ENCODE measurements at places on chromosomes 1 and 21.

DNA sequence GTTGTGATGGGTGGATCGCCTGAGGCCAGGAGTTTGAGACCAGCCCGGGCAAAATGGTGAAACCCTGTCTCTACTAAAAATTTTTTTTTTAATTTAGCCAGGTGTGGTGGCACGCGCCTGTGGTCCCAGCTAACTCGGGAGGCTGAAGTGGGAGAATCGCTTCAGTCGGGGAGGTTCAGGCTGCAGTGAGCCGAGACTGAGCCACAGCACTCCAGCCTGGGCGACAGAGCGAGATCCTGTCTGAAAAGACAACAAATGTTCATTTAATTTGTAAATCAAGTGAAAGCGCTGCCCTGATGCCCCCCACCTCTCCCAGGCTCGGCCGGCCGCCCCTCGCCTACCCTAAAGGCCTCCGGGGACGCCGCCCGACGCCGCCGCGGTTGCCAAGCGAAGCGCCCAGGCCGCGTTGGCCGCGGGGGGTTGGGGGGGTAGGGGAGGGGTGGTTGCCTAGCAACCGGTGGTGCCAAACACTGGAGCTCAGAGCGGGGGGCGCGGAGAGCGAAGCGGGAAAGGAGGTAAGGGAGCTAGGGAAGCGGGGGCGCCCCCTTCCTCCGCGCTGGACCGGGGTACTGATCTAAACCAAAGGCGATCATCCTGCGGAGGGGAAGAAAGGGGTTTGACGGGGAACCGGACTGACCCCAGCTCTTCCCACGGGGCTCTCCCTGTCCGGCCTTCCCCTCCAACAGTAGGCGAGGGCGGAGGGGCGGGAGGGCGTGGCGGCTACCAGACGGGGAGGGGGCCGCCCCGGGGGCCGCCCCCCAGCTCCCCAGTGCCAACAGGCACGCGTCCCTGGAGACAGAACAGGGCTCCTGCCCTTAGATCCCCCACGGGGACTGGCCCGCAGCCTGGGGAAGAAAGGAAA is at the start of gene TEKT2:
TEKT2 (plus strand) TSS at position 460 of the 862 bp plus-strand sequence. CDS start 828 bp downstream, outside the sequence.
- DNase-seq, result no peak

- DNase-seq, result no peak
Measured at GRCh38 chr1:211344152-211344618, 17.6 kb downstream of the TRAF5 start.

GRCh38 chr1:202967684-202968281 is 726 bp upstream of the CYB5R1 start:
- DNase-seq, result no peak

GRCh38 chr1:58785442-58786058 is 1.7 kb upstream of the JUN start:
- DNase-seq, result peak; percentile 97

GRCh38 chr1:200415789-200416593 is 6.2 kb upstream of the ZNF281 start:
- peak; percentile 64 for DNase-seq

DNA sequence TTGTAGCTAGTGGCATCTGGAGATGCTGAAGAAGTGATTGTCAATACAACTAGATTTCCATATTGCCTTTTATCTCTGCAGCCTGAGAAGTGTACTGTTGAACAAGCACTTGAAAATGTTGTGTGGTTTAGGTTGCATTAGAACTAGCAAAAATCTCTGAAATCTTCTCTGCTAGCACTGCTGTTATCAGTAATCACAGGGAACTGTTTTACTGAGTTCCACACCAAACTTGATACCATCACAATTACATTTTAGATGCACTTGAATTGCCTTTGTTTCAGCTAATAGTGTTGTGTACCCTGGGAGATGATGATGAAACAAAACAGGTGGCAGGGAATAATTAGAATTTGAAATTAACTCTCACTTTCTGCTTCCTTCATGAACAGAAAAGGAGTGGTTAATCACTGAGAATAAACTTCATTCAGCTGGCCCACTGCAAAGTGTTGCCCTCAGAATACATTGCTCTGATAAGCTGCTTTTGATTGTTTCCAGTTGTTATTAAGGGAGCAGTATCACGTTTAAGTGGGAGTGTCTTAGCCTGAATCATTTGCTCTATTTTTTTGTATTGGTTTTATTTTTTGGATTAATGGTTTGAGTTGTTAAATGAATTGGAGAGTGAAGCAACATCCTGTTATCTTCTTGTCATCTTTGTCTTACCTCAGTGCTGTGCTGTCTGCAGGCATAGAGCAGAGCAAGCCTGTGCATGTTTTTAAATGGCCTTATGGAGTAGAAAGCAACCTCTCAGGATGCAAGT is 13.0 kb downstream of the FAM20B start:
- peak; percentile 30 for DNase-seq

GRCh38 chr1:205438213-205439158 is 16.6 kb upstream of the LEMD1 start:
- peak; percentile 66 for DNase-seq

DNA sequence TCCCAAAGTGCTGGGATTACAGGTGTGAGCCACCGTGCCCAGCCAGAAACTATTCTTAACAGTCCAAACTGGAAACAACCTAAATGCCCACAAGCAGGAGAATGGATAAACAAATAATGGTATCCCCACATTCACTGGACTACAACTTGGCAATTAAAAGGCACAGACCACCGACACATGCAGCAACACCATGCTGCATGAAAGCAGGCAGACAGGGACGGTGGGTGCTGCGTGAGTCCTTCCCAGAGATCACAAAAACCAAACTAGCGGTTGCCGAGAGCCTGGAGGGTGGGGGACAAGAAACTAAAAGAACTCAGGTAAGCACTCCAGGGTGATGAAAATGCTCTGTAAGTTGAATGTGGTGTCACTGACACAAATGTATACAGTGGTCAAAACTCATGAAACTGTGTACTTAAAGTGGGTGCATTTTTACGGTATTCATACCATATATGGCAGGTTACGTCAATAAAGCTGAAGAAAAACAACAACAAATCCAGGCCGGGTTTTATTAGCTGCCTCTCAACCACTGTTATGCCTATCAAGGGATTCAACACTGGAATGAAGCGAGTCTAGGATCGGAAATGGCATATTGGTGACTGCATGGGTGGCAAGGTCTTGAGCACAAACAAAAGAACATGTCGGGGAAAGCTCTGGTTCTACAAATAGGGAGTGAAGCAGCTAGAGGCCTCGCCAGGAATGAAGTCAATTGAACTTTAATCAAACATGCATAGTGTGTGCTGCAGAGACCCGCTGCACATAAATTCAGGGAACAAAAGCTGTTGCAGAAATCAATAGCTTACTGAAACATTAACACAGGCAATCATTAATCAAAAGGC is 52.4 kb downstream of the SLC45A1 start:
- no peak for DNase-seq

DNA sequence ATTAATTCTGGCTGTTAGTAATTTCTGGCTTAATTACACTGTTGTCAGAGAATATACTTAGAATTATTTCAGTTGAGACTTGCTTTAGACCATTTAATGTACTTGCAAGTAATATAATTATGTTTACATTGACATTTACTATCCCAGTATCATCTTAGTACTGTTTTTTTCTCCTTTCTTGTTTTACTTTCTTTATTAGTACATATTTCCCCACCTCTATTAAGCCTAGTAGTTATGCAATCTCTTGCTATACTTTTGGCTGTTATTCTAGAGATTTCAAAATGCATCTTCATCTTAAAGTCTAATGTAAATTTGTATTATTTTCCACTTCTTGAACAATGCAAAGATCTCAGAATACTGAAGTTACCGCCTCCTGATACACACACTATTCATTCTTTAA is 24.4 kb downstream of the BRWD1 start:
- DNase-seq, result no peak

DNA sequence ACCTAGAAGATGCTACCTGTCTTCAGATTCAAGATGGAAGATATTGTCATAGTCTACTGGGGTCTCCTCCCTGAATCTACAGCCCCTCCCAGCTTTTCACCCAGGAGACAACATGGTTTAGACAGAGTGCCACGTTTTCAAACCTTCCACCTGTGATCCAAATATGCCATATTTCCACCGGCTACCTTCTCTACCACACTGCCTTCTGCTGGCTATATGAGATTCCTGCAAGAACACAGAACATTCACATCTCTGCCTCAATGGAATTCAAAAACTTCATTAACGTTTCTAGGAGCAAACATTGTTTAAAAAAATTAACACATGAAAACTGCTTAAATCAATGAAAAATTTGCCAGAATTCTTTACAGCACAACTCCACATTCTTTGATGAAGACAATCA is 12.9 kb upstream of the LELP1 start:
- no peak for DNase-seq

DNA sequence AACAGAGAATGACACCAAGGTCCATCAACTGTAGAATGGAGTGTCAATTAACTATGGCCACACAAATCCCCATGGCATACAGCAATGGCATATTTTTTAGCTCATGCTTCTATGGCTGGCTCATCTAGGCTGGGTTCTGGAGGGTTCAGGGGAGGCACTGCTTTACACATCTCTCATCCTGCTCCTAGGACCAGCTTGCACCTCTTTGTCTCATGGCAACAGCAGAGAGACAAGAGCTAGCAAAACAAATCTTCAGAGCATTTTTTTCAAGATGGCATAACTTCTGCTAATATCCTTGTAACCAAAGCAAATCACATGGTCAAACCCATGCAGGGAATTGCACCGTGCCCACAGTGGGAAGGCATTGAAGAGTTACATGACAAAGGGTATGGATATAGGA is 82.4 kb downstream of the KIF14 start:
- no peak for DNase-seq

GRCh38 chr1:227891955-227892488 is 55.7 kb downstream of the WNT9A start:
- DNase-seq, result no peak

DNA sequence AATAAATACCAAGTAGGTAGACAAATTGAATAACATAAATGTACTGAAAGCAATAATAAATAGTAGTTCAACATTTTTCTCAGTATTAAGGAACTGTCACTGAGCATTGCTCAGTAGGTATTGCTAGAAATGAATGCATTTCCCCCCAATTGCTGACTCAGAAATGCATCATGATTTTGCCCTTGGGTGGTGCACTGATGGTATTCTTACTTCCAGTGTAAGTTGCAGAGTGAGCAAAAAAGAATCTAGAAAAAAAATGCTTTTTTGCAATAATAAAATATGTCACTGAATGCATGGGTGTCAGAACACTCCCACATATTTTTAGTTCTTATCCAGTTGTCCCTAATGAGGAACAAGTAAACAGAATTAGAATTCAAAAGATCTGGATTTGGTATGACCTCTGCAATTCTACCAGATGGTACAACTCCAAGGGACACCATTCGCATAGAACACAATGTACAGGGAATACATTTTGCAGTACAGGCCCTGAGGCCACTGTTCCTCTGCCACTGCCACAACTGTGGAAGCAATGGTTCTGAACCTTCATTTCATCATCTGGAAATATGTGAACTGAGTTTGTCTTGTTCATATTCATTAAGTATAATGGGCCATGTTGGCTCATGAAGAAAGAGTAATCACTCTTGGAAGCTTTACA is 78.0 kb downstream of the ATP6V1G3 start:
- no peak for DNase-seq

GRCh38 chr1:181482521-181483284 is 614 bp upstream of the CACNA1E start:
- DNase-seq, result no peak

- no peak for DNase-seq
Measured at GRCh38 chr1:82486468-82486867, 685.7 kb downstream of the ADGRL2 start.

DNA sequence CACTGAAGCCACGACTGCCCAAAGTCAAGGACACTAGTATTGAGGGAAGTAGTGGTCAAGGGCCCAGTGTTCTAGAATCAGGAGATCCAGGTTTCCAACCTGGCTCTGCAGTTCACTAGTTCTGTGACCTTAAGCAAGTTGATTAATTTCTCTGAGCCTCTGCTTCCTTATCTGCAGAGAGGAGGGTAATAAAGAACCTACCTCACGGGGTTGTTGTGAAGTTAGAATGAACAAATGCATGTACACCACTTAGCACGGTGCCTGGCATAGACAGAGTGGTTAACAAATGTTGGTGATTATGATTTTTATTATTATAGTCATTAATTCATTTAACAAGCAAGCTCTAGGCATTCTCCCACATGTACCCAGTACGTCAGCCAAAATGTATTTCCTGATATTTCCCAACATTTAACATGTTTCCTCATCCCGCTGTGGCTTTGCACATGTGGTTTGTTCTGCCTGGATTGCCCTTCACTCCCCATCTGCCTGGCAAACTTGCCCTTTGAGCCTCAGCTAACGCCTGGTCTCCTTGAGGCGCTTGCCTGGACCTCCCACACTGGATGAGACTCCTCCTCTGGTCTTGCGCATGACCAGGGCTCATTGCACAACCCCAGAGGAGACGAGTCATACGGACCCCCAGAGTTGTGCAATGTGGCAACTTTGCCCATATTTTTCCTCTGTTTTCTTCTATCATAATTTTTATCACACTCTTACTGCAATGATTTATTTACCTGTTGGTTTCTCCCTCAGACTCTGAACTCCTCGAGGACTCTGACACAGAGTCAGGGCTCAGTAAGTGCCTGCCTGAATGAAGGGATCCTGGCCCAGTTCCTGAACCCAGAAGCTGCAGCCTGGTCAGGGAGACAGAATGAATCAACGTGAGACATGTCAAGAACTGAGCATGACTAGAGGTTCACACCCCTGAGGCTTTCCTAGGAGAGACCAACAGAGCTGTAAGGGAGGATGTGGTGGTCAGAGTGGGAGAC is 20.7 kb upstream of the MFSD2A start:
- DNase-seq, result peak; percentile 82

DNA sequence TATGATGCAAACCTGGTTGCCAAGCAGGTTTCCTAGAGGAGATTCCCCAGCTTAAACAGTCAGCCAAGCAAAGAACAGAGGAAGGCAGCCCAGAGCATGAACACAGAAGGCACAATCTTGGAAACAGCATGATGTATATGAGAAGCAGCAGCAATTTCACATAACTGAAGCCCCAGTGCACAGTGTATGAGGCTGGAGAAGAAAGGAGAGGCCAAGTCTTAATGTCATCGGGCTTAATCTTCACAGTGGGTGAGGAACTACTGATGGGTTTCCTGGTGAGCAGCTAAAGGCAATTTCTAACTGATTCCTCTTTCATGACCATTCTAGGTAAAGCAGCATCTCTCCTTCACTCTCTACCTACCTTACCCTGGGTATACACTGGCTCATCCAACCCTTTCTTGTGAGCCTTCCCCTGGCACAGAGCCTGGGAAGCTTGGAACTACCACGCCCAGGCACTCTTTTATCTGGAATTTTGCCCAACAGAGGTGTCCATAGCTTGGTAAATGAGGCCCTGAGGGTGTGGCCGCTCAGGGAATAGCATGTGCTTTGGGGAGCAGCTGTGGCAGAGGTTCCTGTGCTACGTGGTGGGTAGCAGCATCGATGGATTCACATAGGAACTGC is 22.0 kb downstream of the FYB2 start:
- DNase-seq, result peak; percentile 21

- DNase-seq, result no peak
Measured at GRCh38 chr21:14366998-14367397, 15.9 kb downstream of the HSPA13 start.
